Retinal pigment epithelial cell (primary cell): ENCODE measurements at places on chromosomes 1 and 21.

DNA sequence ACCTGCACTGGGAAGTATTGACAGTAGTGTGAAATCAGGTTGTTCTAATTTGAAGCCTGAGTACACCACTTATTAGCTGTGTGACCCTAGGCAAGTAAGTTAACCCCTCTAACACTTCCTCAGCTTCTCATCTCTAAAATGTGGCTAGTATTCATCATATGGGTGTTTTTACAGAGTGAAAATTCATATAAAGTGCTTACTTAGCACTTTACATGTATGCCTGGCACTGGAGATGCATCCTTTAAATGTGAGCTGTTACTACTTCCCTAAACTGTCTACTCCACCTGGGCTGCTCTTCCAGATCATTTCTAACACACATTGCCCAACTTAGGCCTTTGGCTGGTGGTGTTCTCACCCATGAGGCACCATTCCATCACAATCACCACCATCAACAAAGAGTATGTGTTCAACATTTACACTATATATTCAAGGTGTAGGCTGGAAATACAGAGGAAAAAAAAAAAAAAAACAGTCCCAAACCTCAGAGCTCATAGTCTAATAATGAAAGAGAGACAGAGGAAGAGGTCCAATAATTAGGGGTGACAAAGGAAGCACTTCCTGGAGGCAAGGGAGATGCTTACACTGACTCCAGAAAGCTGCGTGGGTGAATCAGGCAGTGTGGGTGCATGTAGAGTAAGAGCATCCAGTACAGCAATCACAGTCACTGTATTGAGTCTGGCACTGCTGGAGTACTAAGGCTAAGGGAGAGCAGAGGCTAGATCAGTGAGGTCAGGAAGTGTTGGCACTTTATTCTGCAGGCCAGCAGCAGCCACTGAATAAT lies 3.6 kb downstream of the STX6 start:
- DNase-seq = no peak

DNA sequence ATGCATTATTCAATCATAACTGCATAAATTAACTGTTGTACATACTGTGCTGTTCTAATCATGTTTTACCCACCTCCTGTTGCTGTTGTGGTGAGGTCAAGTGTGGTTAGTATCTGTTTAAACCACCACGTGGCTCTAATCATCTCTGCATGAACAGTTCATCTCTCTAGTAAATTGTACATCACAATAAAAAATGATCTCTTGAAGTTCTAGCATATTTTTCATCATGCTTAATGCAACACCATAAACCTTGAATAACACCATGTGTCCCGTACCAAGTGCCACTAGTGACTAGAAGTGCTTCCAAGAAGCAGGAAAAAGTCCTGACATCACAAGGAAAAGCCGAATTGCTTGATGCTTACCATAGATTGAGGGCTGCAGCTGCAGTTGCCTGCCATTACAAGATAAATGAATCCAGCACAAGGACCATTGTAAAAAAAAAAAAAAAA lies 51.7 kb downstream of the SNRPE start:
- no peak for DNase-seq

DNA sequence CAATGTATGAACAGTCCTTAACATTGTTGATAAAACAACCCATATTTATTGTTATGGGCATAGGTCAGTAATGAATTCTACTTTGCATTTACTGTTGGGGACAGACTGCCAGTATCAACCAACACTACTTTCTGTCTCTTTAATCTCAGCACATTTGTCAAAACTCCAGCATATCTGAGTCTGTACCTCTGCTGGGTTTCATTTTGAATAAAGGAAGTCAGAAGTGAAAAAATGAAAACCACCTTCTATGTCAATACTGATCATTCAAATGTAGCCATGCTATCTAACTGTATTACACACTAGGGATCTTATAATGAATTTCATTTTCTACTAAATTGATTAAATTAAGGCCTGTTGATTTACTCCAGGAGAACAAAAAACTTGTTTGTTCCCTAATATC lies 24.2 kb upstream of the CXADR start:
- DNase-seq = no peak

DNA sequence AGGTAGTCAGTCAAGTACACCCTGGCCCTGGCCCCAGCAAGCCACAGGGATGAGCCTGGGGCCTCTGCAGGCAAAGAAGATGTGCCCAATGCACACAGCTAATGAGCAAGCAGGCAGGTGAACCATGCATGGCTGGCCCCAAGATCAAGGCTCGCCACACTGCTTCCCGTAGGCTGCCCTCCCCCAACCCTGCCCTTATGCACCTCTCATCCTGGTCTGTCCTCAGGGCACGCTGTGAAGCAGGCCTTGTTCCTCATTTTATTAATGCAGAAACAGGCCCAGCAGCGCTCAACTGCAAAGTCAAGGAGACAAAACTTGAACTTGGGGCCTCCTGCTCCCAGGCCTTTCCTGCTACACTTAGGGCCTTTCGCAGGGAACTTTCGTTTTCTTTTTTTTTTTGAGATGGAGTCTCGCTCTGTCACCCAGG lies 35.6 kb upstream of the ID3 start:
- no peak for DNase-seq

GRCh38 chr1:71014178-71014579 lies 33.4 kb downstream of the PTGER3 start:
- DNase-seq = no peak

DNA sequence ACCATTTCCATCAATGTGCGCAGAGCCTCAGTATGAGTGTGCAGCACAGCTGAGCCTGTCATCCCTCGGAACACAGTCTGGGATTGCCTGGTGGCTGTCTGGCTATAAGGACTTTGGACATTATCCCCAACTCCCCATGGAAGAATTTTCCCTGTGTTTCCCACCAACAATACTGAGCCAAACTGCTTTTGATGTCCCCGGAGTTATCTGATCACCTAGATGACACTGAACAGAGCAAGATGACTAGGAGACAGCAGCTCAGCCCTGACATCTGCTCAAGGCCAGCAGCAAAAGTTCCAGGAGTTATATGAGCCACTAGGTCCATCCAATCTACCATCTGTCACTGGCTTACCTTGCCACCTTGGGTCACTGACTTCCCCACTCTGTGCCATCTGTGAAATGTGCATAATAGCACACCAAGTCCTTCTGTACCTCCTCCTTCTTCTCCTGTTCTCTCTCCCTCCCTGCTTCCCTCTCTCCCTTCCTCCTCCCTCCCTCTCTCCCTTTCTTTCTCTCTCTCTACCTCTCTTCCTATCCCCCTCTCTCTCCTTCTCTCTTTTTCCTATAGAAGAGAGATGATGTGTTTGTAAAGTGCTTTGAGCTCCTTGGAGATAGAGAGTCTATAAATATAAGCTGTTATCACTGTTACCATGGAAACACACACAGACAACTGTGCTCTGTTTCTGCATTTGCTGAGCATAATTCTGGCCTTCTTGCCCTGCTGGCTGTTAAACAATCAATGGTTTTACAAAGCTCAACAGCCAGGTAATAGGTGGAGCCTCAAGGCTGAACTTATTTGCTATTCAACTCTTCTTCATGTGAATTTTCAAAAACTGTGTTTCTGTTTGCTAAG lies 19.7 kb upstream of the ATP1B1 start:
- no peak for DNase-seq

DNA sequence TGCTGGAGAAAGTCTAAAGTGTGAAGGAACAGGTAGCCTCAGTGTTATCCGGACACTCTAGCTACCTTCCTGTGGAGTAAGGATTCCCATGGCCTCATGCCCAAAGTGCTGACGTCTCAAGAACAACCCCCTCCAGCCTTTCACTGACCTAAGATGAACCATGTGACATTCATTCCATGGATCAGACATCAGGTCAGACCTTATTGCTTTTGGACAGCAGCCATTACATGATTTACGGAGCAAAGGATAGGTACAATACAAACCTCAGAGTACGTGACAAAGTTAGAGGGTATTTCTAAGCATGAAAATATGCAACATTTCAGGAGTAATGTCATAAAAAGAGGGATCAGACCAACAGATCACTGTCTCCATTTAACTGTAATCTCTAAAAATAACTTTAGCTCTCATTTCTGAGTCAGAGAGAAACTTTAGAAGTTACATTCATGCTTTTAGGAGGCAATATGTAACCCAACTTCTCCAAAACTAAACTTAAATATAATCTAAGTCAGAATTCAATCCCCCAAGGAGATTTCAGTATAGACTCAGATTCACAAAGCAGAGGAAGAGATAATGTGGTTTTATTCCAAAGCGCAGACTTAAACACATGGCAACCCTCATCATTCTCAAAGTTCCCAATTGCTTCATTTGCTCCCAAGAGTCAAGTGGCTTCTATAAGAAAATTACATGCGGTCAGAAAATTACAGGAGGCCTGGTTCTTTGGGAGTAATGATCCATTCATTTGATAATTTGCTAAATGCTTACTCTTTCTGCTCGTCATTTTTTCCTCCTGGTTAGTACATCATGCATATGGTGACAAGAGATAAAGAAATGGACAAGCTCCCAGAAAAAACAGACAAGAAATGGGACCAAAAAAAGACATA lies 280.4 kb downstream of the SETD4 start:
- DNase-seq = peak; percentile 82

- no peak for DNase-seq
These were observed 1136.7 kb upstream of the TMPRSS15 start for GRCh38 chr21:19540287-19540686.

GRCh38 chr1:111786669-111787207 lies 31.0 kb downstream of the DDX20 start:
- no peak for DNase-seq

- no peak for DNase-seq
These were observed 801.7 kb upstream of the PRMT6 start for GRCh38 chr1:106254748-106255147.
